ENCODE measurements at places on chromosomes 12 and 14.

DNA sequence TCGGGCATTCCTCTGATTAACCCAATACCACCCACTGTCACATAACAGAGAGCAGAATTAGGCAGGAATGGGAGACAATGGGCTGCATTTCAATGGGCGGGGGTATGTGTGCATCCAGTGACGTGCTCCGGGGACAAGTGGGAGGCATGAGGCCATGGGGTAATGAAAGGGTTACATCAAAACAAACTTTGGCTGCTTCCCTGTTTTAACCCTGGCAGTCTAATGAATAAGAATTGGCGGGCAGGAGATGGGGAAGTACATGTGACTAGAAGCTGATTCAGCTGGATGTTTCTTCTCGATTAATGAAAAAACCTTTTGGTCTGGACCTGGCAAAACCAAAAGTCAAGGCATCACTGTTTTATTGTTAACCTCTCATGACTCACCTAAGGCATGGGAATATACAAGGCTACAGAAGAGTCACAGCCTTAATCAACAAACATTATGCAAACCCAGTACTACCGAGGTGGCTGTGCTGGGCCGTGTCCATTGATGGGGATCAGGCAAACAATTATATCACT lies 44.2 kb downstream of the SOCS2 start:
- no peak for DNase-seq

DNA sequence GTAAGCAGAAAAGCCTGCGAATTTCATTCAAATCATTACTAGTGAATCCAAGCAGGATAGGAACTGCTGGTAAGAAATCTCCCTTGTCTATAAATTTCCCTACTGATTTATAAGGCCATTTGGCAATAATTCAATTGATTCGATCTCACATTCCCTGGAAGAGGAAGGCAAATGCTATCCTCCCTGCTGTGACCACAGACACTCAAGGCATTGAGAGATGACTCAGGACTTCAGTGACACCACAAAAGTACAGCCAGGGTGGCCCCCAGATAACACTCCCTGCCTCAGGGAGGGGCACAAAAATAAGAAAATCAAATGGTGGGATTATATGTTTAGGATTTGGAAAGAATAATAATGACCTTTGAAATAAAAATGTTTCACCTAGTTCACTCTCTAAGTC lies 162.7 kb downstream of the GRIP1 start:
- no peak for DNase-seq

DNA sequence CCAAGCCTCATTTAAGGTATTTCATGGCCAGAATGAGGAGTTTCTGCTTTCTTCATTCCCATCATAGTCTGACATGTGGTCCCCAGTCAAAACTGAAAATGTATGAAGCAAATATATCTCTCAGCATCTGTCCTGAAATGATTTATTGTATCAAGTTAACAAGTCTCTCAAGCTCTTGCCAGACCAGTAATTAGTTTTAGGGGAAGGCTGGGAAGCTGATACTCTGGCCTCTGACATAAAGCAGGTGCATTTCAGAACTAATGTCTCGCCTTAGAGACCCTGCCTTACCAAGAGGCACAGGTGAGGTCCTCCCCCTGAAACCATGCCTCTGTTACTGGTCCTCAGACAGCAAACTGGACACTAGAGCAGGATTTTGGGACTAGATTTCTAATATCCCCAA lies 266.5 kb downstream of the SLC15A4 start:
- DNase-seq, result no peak

GRCh38 chr14:89702876-89703200 lies 251.7 kb downstream of the EFCAB11 start:
- DNase-seq, result no peak

GRCh38 chr14:56515739-56516138 lies 63.9 kb upstream of the TMEM260 start:
- DNase-seq, result no peak

- no peak for DNase-seq
Measured at GRCh38 chr12:71876137-71876799, 36.7 kb downstream of the TBC1D15 start.

GRCh38 chr14:91754819-91755218 lies 22.9 kb upstream of the CATSPERB start:
- DNase-seq, result no peak

- no peak for DNase-seq
Measured at GRCh38 chr14:65251213-65251612, 148.9 kb upstream of the MAX start.

DNA sequence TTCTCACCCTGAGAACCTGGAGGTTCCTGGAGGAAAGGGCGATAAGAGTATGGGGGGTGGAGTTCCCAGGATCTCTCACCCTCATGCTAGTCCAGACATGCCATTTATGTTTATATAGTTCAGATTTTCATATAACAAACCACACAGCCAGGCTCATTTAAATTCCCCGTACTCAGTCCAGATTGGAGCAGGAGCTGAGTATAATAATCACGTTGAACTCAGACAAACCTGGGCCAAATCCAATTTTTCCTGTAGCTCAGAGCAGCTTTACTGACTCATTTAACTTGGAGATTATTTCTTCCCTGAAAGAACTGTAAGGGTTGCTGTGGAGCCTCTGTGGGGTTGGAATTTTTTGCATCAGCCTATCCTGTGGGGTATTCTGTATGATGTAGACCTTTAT lies 660.8 kb downstream of the TMEM121 start:
- no peak for DNase-seq

GRCh38 chr12:82176026-82176425 lies 182.2 kb downstream of the CCDC59 start:
- no peak for DNase-seq

GRCh38 chr14:98466807-98467206 lies 805.2 kb downstream of the BCL11B start:
- DNase-seq, result no peak

- DNase-seq, result no peak
Measured at GRCh38 chr12:89393551-89394121, 41.3 kb upstream of the DUSP6 start.

DNA sequence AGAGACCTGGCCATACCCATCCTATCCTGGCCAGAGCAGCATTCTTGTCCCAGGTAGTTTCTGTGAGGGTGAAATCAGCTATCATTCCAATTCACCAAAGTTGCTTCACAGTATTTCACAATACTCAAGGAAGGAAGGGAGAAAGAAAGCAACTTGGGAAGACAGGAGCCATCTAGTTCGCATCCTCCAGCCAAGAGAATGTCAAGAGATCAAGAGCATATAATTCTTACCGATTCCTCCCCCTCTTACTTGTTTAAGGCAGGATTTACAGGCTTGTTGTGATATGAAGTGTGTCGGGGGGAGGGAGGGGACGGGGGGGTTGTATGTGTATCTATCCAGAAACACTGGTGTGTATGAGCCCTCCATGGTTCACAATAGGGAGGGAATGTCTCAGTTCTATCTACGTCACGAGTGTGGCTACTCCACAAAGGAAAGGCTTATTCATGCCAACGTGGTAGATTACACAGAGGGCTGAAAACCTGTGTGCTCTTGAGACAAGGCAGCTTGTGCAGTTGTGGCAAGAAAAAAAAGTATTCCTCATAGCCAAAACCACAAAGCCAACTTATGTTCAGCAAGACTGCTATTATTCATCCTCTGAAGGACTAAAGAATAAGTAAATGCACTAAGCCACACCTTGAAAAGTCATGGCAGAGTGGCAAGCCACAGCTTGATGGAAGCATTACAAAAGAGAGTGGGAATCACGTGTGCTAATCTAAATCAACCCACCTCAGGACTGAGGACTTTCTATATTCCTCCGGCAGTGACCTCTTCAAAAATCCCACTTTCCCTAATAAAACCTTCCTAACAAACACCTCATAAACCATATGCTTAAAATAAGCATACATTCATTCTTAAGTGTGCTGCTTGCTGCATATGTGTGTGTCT lies 35.0 kb downstream of the CORO1C start:
- no peak for DNase-seq

DNA sequence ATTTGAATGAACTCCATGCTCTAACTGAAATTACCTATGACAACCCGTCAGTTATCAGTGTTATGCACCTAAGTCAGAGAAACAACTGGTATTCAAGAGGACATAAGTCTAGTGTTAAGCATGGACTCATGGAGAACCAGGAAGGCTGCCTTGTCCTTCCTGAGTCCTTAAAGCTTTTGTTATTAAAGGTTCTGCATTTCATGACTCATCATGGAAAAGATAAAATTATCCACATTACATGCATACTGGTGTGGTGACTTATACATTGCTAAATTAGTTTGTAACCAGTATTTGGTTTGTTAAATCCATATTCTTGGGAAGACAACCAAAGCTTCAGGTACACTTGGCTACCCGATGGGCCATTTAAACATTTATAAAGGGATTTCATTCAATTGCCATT lies 6.5 kb upstream of the OR4E1 start:
- no peak for DNase-seq

GRCh38 chr12:126681676-126682075 lies 1585.3 kb upstream of the TMEM132C start:
- DNase-seq, result no peak

DNA sequence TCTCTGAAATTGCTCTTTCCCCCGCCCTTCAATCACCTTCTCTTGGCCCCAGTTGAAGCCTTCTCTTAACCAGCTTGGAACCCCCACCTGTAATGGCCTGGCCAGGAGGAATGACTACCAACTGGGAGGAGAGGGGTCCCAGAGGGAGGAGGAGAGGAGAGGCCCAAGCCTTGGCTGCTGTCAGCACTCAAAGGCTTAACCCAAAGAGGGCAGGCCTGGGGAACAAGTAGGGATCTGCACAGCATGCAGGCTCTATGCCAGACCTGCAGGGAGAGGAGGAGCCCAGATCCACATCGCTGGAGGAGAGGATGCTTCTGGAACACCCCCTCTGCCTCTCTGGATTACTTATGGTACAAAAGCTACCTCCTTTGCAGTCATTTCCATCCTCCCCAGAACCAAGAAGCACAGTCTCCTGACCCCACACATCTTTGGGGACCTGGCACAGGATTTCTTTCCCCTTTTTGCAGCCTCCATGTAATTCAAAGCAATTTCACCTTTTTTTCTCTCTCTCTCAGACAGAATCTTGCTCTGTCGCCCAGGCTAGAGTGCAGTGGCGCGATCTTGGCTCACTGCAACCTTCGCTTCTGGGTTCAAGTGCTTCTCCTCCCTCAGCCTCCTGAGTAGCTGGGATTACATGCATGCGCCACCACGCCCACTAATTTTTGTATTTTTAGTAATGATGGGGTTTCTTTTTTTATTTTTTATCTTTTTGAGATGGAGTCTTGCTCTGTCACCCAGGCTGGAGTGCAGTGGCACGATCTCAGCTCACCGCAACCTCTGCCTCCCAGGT lies 6.2 kb downstream of the RARG start:
- peak; percentile 52 for DNase-seq

GRCh38 chr12:49279706-49280159 lies 14.9 kb downstream of the TUBA1C start:
- DNase-seq, result no peak

DNA sequence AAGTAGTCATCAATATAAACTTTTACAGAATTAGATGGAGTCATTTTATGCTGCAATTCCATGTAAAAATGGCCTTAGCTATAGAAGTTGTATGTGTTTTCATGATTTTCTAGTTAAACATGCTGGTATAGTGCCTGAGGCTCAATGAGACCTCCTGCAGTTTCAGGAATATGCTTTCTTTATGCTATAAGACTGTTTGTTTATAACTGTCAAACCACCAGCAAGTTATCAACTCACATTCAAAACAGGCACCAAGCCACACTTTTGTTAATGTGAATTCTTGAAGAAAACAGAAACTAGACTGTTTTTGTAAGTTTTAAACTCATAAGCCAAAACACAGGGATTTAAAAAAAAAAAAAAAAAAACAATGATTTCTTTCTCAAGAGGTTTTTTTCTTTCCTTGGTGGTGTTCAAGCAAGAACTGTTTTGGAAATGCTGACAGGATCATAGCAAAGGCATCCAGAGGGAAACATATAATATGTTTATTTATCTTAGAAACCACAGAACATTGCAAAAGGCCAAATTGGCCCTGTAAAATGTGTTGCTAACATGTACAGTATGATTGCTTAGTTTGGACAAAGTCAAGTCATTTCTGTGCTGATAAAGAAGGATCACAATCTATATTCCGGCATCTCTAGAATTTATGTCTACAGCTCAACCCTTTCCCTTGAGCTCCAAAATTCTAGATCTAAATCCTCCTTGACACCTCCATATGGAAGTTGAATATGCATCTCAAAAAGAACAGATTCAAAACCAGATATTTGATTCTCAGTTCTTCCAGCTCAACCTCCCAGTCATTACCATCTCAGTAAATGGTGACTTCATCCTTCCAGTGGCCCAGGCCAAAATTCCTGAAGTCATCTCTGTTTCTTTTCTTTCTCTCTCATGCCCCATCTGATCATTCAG lies 29.0 kb upstream of the LUM start:
- DNase-seq, result no peak

DNA sequence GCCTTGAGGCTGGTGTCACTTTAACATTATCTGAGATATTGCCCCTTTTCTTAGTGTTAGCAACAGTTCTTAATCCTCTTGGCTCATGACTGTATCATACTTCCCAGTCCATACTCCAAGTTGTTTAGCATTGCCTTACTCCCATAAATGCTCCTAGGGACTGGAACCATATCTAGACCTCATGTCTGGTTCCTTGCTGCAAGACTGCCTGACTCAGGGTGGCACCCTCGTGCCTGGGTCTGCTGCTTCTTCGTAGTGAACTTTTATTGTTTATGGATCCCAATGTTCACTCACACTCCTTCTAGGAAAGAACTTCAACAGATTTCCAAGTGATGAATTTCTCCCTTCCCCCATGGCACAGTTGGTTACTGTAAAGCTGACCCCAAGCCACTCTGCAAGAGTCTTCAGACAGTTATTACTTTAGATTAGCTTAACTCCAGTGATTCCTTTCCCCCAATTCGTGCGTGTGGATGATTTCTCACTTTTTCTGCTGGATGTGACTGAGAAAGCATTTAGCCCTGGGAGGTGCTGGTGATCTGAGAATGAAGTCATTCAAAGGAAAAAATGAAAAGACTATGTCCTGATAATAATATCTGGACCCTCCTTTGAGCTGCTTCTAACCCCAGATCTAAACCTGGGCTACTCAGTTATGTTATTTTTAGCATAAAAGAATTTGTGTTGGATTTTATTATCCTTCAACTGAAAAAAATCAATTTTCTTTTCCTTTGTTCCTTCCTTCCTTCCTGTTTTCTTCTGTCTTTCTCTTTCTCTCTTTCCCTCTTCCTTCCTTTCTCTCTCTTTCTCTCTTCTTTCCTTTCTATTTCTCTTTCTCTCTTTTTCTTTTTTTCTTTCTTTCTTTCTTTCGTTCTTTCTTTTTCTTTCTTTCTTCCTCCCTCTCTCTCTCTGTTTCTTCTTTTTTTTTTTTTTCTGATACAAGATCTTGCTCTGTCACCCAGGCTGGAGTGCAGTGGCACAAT lies 47.5 kb upstream of the PPP1R12A start:
- DNase-seq, result no peak

DNA sequence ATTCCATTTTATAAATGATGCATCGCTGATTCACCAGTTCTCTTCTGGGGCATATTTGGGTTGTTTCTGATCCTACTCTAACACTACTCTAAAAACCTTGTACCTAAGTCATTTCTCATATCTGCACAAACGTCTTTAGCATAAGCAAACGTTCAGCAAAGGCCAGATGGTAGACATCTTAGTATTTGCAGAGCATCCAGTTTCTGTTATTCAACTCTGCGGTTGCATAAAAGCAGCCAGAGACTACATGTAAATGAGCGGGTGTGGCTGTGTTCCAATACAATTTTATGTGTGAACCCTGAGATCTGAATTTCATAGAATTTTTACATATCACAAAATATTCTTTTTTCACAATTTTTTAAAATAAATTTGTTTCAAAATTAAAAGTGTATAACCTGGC lies 22.8 kb upstream of the MMP17 start:
- no peak for DNase-seq

- DNase-seq, result no peak
Measured at GRCh38 chr12:68508576-68508975, 102.1 kb upstream of the RAP1B start.

All from ecto neural progenitor cell (in vitro differentiated cells).